ENCODE measurements at places on chromosomes 13 and 19.

DNA sequence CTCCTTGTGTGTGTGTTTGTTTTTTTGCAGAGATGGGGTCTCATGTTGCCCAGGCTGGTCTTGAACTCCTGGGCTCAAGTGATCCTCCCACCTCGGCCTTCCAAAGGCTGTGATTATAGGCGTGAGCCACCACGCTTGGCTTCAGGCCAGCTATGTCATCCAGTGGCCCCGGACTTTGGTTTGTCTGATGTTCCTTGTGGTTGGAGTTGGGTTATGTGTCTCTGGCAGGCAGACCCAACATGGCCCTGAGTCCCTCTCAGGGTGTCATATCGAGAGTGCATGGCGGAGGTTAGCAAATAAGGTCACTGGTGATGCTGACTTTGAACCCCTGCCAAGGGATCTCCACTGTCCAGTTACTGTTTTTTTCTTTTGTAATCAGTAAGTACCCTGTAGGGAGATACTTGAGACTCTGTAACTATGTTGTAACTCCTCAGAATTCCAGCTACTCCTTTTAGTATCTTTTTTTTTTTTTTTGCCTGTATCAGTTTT lies 37.3 kb downstream of the SMARCA4 start:
- no peak for DNase-seq

DNA sequence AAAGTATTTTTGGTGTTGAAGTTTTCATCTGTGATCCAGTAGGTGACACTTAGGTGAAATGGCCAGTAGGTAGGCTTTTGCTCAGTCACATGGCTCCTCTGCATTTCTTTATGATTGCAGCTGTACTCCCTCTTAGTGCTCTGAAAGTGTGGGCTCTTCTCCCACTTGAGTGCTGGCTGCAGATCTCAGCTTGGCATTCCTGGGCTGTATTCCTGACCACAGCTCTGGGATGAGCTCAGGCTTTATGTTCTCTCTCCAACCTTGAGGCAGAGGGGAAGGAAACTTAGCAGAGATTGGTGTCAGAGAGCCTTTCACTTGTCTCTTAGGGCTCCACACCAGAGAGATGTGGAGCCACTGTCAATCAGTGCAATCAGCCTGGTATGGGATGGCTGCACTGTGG lies 254.3 kb downstream of the NDFIP2 start:
- peak; percentile 15 for DNase-seq

DNA sequence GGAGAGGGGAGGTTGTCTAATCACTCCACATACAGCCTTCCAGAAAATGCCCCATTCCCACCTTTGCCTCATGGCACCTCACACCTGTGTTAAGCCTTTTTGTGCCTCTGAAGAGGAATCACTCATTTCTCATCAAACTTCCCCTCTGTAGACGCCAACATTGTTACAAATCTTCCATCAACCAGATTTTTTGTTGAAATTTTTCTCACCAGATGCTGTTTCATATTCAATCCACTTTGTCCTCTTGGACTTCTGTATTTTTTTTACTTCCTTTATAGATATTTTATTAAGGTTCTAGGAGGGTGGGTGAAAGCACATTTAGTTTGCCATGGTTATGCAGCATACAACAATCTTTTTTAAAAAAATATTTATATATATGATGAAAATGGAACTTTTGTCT lies 74.0 kb downstream of the RUBCNL start:
- no peak for DNase-seq

GRCh38 chr13:41427666-41428065 lies 29.7 kb upstream of the RGCC start:
- no peak for DNase-seq

GRCh38 chr19:7811989-7812388 lies 18.0 kb upstream of the EVI5L start:
- no peak for DNase-seq

GRCh38 chr13:20136781-20137703 lies 23.8 kb downstream of the GJA3 start:
- DNase-seq, result no peak

- DNase-seq, result no peak
Observed at GRCh38 chr13:21529146-21529893, 70.2 kb upstream of the ZDHHC20 start.

GRCh38 chr13:59754411-59754810 lies 409.3 kb downstream of the DIAPH3 start:
- no peak for DNase-seq

DNA sequence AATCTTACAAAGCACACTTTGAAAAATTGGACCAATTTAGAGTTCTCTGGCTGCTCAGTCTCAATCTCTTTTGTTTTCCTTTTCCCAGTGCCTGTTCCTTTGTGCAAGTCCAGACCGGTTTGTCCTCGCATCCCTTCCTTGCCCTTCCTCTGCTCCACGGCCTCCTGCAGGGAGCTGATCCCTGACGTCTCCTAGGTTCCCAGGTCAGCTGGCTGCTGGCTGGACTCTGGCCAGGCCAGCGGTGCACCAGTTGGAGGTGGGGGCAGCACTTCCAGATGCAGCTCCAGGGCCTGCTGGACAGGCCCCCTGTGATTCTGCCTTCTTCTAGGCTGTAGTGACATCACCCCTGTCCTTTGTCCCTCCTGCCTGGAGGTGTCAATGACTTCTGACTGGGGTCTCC lies 44.0 kb upstream of the KPNA3 start:
- no peak for DNase-seq

- no peak for DNase-seq
Observed at GRCh38 chr13:113468472-113469201, 15.3 kb upstream of the ADPRHL1 start.

DNA sequence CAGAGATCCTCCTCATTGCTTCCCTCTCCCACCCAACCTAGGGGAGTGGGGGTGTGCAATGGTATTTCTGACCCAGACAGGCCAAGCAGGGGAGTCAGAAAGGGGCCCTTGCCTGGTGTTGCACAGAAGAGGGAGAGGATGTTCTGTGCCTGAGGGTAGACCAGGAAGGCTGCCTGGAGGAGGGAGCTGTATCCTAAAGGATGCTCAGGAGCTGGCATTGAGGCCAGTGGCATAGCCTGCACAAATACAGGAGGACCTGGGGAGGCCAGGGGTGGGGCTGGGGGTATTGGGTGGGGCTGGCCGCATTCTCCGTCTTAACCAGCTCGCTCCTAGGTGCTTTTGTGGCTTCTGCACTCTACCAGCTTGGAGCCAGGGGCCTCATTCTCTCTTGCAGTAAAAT lies 4.4 kb downstream of the RNF225 start:
- no peak for DNase-seq

DNA sequence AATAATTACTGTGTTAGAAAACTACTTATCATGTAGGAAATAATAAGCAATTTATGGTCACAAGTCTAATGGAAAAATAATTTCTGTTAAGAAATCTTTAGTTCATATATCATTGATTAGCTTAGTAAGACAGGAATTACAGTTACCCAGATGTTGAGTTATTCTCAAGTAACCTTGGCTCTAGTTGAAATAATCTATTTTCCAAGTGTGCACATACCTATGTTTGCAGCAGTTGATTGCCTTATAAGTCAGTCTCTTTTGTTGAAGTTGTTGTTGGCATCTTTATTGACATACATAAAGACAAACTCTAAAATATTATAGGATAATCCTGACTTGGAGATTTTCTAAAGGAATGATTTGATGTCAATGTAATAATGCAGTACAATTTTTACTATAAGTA lies 511.4 kb upstream of the KLF12 start:
- no peak for DNase-seq

- DNase-seq, result no peak
Observed at GRCh38 chr13:62250501-62251201, 835.0 kb upstream of the PCDH20 start.

GRCh38 chr13:51532736-51533197 lies 51.5 kb upstream of the WDFY2 start:
- DNase-seq, result no peak

GRCh38 chr19:44698492-44699201 lies at the start of gene CEACAM16:
TSS of gene CEACAM16 (plus strand) at chr19:44699151. CDS start at chr19:44701457, 2,306 bp downstream.
- DNase-seq, result no peak

- DNase-seq, result peak; percentile 42
Observed at GRCh38 chr19:30393046-30393445, 20.9 kb downstream of the ZNF536 start.

DNA sequence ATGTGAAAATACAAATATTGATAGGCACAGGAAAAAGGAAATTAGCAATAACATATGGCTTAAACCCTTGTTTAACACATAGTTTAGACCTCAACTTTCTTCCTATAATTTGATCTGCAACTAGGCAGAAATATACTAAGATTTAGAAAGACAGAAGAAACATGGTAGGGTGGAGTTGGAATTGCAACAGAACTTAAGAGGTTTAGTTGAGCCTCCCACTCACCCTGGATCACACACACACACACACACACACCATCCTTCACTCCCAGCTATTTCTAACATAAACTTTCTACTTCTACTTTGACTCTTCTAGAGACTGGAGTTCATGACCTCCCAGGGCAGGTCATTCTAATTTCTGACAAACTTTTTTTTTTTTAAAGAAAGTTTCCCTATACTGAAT lies 47.4 kb downstream of the FLT3 start:
- no peak for DNase-seq

- DNase-seq, result peak; percentile 23
Observed at GRCh38 chr13:73000027-73000674, 58.7 kb upstream of the KLF5 start.

DNA sequence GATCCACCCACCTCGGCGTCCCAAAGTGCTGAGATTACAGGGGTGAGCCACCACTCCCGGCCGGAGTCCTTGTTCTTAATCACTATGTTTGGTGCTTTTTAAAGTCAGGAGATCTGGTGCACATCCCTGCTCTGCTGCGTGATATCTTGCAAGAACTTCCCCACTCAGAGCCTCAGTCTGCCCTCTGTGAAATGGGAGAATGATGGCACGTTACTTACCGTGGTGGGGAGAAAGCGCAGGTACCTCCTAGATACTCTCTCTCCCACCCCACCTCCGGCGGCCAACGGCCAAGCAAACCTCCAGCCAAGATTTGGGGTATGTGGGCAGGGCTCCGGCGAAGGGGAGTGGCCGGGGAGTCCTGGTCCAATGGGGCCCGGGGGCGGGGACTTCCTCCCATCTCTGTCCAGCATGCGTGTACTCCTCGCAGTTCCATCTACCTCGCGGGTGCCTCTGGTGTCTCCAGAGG lies at the start of gene RYR1:
Gene RYR1, plus strand, starts transcription at position 424 of the 466 bp plus-strand sequence. CDS start 139 bp downstream, outside the sequence.
- DNase-seq, result no peak

DNA sequence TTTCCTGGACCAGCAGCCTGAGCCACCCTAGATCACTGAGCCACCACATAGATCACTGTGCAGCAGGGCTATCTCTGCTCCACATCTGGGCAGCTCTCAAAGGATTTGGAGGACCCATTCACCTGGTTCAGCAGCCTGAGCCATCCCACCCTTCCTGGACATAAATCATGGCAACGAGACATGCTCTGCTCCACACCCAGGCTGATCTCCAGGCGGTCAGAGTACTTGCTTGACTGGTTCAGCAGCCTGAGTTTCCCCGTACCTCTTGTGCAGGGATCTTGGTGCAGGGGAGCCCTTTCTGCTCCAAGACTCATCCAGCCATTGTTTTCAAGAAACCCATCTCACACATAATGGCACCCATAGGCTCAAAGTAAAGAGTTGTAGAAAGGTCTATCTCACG lies 195.3 kb downstream of the LIG4 start:
- DNase-seq, result no peak

DNA sequence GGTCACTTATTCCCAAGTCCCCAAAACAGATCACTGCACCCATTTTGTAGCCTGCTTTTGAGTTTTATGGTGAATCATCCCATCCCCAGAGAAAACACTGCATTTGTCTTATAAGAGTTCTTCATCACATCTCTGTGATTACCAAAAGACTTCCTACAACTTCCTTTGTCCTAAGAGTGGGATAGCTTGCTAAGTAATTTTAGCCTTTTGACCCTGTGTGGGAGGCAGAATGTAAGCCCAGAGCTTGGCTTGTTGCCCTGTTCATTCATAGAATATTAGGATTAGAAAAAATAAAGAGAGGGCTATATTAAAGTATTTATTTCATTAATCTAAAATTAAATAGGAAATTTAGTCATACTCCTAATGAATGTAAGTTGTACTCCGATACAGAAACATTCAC lies 213.3 kb downstream of the MZT1 start:
- peak; percentile 5 for DNase-seq

GRCh38 chr13:67076378-67076777 lies 153.8 kb downstream of the PCDH9 start:
- no peak for DNase-seq

DNA sequence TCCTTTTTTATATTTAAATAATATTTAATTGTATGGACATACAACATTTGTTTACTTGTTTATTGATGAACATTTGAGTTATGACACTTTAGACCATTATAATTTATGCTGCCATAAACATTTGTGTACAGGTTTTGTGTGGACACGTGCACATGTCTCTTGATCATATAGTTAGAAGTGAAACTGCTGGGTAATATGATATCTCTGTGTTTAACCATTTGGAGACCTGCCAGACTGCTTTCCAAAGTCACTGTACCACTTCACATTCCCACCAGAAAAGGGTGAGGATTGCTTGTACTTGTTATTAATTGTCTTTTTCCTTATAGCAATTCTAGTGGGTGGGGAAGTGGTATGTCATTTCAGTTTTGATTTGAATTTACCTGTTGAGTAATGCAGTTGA lies 145.6 kb upstream of the KLHL1 start:
- DNase-seq, result no peak

- DNase-seq, result peak; percentile 46
Observed at GRCh38 chr19:3698974-3699740, 1.1 kb downstream of the PIP5K1C start.

DNA sequence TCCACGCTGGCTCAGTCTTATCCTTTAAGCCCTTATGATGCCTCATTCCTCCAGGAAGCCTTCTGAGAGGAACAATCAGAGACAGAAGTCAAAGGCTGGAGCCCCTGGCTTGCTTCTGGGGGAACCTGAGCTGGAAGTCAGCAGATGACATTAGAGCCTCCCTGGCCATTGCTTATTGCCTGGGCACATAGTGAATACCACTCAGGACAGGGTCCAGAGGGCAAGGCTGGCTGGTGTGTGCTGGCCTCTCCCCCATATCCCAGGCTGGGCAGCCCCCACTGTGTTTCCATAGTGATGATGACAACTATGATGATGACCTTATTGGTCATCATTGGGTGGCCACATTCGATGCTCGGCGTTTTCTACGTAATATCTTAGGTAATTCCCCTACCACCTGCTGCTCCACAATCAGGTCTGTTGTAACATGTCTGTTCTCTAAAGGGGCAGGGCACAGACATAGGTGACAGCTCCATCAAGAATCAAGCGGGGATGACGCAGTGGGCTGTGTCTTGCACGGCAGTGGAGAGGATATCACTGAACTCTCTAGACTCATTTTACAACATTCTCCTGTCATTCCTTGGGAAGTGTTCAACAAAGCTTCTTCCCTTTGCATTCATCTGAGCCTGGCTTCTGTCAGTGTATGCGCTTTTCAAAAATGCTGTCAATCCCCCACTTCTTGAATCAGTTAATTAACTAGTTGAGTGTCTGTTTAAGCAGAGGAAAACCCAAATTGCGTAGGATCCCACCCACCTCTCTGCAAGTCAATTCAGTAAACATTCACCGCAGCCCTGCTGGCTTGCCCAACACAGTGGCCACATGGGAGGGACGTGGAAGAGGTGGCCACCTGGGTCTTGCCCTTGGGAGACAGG lies 89.4 kb upstream of the TSHZ3 start:
- no peak for DNase-seq

Measured in fibroblast of skin of scalp (primary cell).